ENCODE measurements at places on chromosomes 6 and 20.

DNA sequence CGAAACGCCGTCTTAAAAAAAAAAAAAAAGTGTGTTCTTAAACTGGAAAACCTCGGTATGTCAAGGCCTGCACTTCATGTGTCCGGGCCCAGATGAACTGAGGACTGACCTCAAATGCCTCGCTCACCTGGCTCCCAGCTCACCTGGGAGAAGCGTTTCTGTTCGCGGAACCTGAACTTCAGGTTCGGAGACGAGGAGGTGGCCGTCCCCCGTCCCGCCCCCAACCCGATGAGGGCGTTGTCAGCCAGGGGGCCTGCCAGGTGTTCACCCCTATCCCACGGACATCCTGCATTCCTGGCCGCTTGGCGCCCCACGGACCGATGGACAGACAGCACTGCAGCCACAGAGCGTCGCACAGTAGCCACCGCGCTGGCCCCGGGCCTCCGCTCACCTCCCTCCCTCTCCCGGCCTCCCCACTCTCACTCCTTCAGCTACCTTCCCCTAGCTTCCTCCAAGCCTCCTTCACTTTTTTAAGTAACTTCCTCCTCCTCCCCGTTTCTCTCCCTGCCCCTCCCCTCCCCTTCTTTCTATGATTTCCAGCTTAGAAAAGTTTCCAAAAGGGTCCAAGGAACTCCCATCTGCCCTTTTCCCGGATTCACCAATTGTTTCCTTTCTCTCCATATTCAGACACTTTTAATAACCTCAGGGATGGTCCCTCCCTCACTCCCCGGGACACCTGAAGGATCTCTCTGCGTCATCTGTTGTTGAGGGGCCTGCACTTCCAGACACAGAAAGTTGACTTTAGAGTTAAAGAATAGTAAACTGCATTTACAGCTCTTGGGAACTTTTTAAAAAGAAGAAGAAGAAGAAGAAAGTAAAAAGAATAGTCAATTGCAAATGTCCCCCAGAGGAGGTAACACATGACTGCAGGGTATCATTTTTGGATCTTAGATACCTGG lies 22.7 kb upstream of the MCM3 start:
- DNase-seq, result no peak

GRCh38 chr6:70846207-70846835 lies 110.5 kb downstream of the B3GAT2 start:
- DNase-seq, result no peak

DNA sequence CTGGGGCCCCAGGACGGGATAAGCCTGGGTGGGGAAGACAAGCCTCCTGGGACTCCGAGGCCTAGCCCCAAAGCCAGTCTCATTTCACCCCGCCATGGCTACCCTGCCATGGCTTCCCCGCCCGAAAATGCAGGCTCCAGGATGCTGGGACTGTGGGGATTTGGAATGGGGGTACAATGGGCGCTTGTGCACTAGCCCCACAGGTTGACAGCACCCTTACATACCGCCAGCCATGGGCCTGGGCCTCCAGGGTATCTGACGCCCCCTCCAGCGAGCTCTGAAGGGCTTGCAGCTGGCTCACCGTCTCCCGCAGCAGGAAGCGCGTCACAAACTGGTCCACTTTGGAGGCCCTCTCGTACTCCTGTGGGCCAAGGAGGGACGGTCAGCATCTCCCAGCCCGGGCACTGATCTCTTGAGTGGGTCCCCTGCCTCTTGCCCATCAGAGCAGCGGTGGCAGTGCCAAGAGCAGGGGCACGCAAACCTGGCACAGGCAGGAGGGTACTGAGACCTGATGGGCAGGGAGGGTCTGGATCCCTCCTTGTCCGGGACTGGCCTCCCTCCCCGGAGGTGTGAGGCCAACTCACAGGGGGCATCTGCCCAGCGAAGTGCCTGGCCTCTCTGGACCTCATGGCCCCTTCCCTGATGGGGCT lies 2.0 kb upstream of the C20orf144 start:
- no peak for DNase-seq

DNA sequence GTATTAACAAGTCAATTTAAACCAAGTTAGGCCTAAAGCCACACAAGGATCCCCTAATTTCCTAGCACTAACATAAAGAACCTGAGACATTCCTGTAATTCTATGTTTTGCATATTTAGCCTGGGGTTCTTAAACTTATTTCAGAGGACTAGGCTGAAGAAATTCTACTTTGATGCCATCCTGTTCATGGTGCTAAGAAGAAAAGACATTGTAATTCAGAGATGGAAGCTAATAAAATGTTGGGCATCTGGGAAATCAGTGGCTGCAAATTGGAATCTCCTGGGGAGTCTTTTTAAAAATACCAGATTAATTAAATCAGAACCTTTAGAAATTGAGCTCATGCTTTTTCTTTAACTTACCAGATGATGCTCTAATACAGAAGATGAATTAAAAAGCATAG lies 26.2 kb upstream of the IRAK1BP1 start:
- no peak for DNase-seq

DNA sequence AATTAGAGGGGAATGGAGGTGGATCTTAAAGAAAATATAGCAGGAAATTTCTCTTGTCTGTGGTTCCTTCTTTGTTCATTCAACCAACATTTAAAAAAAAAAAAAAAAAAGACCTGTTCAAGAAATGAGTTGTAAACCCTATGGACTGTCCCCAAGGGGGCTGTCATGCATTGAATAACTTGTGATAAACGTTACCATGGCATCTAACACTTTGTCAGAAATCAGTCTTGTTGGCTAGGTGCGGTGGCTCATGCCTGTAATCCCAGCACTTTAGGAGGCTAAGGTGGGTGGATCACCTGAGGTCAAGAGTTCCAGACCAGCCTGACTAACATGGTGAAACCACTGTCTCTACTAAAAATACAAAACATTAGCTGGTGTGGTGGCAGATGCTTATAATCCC lies 381.7 kb downstream of the BCKDHB start:
- no peak for DNase-seq
